Kidney capillary endothelial cell (primary cell): ENCODE measurements at places on chromosomes 6 and 20.
A peak's percentile ranks its signal among the peaks of the same experiment; 100 is the strongest.

- no peak for DNase-seq
Measured at GRCh38 chr6:154345811-154346210, 10.8 kb downstream of the IPCEF1 start.

GRCh38 chr20:5654557-5654956, 95.6 kb upstream of the SHLD1 start:
- peak; percentile 98 for DNase-seq

DNA sequence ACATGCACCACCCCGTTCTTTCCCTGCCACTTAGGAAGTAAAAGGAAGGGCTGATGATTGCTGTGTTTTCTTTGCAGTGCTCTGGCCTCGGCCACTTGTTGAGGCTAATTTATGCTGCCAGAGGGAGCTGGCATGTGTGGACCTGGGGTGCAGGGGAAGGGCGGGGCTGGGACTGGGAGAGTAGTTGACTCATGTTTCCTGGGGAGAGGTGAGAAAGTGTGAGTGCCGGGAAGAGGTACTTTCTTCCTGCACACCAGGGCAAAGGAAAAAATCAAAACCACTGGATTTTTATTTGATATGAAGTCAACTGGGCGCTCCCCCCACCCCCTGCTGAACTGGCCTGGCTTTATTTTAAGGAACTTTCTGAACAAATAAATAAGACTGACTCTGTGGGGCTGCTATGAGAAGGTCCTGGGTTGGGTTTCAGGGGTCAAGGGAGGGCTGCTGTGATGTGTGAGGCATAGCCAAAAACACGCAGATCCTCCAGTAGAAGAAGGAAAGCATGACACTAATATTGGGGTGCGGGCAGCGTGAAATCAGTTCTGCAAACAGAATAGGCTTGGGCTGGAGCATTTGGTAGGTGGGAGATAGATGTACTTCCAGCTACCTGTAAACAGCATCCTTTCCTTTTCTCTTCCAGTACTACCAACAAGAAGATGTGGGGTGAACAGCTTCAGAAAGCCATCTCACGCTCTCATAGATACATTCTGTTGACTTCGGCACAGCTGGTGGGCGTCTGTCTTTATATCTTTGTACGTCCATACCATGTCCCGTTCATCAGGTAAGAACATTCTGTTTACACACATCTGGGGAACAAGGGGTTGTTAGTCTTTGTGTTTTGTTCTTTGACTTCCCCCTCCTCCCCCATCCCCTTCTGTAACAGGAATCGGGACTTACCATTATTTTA, 87.5 kb downstream of the SYNJ2 start:
- peak; percentile 81 for DNase-seq

- DNase-seq = no peak
Measured at GRCh38 chr6:145836772-145837171, 22.2 kb upstream of the FBXO30 start.

- DNase-seq = no peak
Measured at GRCh38 chr6:142332393-142333098, 30.7 kb downstream of the ADGRG6 start.
